Colonic mucosa (tissue), 4 donors: ENCODE measurements at places on chromosomes 7 and 10. TPM values are rescaled to one million over a fixed set of nuclear protein-coding genes. Genes with fewer than 3 reads are reported as not detected.

The METTL27 gene
- 4.0 TPM for total RNA-seq

- H3K4me3 ChIP-seq = no peak overlapping the region
- no peaks in the 10 kb centered on the region for H3K4me1 ChIP-seq
- no peaks in the 10 kb centered on the region for H3K36me3 ChIP-seq
- no peak for DNase-seq
- H3K27ac ChIP-seq = no peak overlapping the region
These were observed 46.7 kb downstream of the CARD11 start for GRCh38 chr7:2997014-2997413.

- no peaks in the 10 kb centered on the region for H3K4me1 ChIP-seq
- H3K4me3 ChIP-seq = no peak overlapping the region
- DNase-seq = no peak
These were observed 781.0 kb upstream of the LRRN3 start for GRCh38 chr7:110309941-110310340.

DNA sequence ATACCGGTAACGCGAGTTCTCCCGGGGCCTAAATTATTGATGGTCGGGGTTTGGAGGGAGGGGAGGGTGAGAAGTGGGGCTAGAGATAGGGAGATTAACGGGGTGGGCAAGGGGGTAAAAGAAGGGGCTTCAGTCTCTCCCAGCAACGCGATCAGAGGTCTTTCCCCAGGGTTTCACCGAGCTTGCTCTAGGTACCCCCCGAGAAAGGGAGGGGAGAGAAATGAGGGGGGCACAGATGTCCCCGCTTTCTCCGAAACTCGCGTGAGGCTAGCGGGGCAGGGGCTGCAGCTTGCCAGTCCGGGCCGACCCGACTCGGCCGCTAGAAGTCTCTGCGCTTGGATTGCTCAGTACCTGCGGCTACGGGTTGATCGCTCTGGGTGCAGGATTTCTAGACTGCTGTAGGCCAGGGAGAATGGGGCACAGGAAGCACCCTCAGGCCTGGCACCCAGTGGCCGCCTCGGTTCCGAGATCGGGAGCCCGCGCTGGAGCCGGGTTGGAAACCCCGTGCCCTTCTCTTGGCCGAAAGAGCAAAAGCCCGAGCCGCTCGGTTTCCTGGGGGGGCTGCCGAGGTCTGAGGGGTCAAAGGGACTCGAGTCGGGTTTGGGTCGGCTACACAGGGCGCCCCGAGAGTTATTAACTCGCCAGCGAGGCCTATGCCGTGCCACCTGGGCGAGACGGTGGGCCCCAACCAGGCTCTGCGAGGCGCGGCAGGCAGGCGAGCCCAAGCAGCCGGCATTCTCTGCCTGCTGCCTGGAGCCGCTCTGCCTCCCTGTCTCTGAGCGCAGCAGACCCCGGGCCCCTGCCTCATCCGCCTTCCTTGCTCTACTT is 3.1 kb downstream of the PAX2 start:
- no peak overlapping the region for H3K27ac ChIP-seq
- DNase-seq = no peak
- no peaks in the 10 kb centered on the region for H3K4me1 ChIP-seq
- H3K36me3 ChIP-seq = no peaks in the 10 kb centered on the region

- H3K27me3 ChIP-seq = no peaks in the 10 kb centered on the region
- H3K4me1 ChIP-seq = peaks cover 9% of the 10 kb centered on the region
- H3K36me3 ChIP-seq = no peaks in the 10 kb centered on the region
- no peak for DNase-seq
- H3K4me3 ChIP-seq = no peak overlapping the region
These were observed 177.3 kb upstream of the TNS3 start for GRCh38 chr7:47759056-47759706.

DNA sequence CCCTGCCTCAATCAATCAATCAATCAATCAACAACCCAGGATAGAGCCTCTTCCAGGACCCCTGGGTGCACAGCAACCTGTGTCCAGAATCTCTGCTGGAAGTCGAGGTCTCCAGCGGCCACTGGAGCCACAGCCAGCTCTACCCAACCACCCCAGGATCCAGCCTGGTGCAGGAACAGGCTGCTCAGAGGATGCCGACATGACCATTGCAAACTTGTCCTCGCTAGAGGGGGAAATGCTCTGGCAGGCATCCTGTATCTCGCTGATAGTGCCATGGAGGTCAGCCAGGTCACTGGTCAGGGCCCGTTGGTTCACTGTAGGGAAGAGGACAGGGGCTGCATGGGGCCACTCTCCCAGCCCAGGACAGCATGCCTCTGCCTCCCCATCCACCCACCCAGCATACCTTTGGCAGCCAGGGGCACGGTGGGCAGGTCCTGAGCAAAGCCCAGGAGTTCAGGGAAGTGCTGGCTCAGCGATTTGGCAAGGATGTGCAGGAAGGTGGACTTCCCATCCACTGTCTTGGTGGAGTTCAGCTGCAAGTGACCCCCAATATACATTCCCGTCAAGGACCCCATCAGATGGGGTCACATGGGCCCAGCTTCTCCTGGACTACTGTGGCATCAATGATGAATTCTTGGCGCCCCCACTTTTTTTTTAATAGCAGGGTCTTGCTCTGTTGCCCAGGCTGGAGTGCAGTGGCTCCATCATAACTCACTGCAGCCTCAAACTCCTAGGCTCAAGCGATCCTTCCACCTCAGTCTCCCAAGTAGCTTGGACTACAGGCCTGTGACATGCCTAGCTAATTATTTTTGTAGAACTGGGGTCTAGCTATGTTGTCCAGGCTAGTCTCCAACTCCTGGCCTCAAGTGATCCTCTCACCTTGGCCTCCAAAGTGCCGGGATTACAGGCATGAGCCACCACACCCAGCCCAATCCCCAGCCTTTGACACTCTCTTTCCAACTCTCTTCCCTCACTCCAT is 49.4 kb downstream of the GRID2IP start:
- no peak overlapping the region for H3K4me3 ChIP-seq
- H3K27me3 ChIP-seq = no peaks in the 10 kb centered on the region
- no peaks in the 10 kb centered on the region for H3K4me1 ChIP-seq
- H3K36me3 ChIP-seq = no peaks in the 10 kb centered on the region
